ENCODE measurements at places on chromosomes 2 and 18. TPM values are rescaled to one million over a fixed set of nuclear protein-coding genes. Genes with fewer than 3 reads are reported as not detected.

FBXO48 gene
- total RNA-seq: 5.6 TPM

ERFE gene
- total RNA-seq: not detected

UGT1A4 gene
- total RNA-seq: not detected

EDAR gene
- total RNA-seq: 10.6 TPM

TUBA3E gene
- total RNA-seq: not detected

ANKZF1 gene
- total RNA-seq: 263 TPM

LHCGR gene
- total RNA-seq: not detected

ITGB6 gene
- total RNA-seq: not detected

ZAP70 gene
- total RNA-seq: 503 TPM

LRPPRC gene
- total RNA-seq: 85.4 TPM

GREB1L gene
- not detected for total RNA-seq

POTEE gene
- 0.18 TPM for total RNA-seq

CHRND gene
- not detected for total RNA-seq

FAM210A gene
- total RNA-seq: 11.2 TPM
